ENCODE measurements at places on chromosomes 6 and 20.

DNA sequence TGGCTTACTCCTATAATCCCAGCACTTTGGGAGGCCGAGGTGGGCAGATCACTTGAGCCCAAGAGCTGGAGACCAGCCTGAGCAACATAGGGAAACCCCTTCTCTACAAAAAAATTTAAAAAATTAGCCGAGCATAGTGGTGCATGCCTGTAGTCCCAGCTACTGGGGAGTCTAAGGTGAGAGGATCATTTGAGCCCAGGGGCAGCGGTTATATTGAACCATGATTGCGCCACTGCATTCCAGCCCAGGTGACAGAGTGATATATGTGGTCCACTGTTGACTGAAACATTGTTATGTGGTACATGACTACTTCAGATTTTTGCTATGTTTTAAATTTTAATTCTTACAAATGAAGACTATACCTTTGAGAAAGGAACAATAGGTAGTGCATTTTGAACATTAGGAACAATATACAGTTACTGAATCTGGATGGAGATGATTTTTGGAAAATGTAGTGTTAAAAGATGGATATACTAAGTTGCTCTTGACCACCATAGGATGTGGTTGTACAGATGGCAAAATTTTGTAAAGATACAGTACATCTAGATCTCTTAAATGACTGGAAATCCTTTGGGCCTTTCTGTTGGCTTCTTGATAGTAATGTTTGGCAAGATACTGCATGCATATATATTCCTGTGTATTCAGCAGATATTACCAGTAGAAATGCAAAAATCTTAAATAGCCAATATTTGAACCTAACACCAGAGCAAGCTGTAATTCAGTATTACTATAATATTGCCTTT is 35.9 kb downstream of the MAPK14 start:
- DNase-seq: no peak

GRCh38 chr20:22180244-22180643 is 404.1 kb downstream of the FOXA2 start:
- DNase-seq: no peak

- no peak for DNase-seq
Measured at GRCh38 chr6:84568971-84569370, 195.4 kb downstream of the TBX18 start.

DNA sequence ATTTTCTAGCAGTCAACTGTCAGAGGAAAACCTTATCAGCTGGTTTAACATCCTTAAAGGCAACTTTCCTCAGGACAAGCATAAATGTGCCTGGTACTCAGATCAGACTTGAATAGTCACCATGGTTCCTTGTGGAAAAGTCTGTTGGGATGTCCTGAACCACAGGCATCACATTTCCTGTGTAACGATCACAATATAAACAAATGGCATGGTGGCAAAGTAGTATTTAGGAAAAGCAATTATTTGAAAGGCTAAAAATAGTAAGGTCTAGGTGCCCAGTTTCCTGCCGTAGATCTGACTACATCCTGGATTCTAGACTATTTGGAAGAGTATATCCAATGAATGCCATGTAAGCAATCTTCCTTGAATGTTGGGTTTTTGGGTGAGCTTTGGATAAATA is 271.9 kb upstream of the AGPAT4 start:
- DNase-seq: no peak

- DNase-seq: no peak
Measured at GRCh38 chr6:13611715-13612114, 3.4 kb upstream of the NOL7 start.

Data from large intestine (tissue), 12 donors.